ENCODE measurements at places on chromosomes 4 and X.

- DNase-seq, result no peak
Observed at GRCh38 chrX:133897593-133898163, 87.7 kb downstream of the GPC3 start.

DNA sequence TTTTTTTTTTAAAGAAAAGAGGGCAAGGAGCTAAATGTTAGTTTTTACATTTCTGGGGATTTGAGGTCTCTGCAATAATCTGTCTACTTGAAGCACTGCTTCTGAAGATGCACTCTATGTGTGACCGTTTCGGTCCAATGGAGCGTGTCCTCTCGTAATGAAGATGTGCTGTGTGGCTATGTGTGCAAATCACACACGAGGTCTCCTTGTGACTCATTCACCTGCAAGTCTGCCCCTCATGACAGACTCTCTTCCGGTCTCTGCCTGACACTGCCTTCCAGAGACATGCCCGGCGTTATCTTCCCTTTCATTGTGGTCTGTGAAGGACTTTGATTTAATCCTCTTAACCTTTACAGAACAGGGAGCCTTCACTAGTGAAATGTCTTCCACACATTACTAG lies 84.3 kb downstream of the TRAM1L1 start:
- DNase-seq, result no peak

- no peak for DNase-seq
Observed at GRCh38 chrX:129654652-129655546, at the start of gene APLN. TSS of gene APLN (minus strand) at chrX:129654956. CDS start at chrX:129654630, 326 bp downstream.

- no peak for DNase-seq
Observed at GRCh38 chr4:108355902-108356535, 187.3 kb upstream of the LEF1 start.

GRCh38 chr4:139451997-139452396 lies 1.9 kb upstream of the RAB33B start:
- DNase-seq, result no peak

DNA sequence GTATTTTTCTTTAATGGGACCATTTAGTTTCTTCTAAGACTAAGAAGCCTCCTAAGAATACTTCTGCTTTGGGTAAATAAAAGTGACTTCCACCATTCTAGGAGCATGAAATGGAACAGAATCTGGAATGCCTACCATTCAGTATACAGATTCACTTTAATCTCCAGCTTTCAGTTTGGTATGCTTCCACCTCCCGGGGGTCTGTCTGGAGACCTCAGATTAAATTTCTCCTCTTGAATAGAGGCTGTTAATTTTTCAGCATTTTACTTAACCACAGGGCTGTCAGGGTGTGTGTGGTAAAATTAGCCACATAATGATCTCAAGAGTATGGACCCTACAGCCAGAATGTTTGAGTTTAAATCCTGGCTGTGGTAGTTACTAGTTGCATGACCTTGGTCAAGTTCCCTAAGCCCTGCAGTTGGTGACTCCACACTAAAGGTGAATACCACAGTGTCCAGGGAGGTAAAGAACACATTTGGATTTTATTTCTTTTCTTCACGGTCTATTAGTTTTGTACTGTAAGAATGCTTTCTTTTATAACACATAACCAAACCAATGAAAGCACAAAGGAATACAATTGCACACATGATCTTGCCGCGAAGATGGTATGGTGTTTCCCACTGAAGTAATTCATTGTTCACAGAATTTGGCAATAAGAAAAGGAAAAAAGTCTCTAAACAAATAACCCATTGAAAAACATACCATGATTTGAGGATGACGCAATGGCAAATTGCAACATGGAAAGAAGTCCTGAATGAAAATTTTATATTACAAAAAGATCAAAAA lies 37.3 kb upstream of the TRIM2 start:
- DNase-seq, result no peak

DNA sequence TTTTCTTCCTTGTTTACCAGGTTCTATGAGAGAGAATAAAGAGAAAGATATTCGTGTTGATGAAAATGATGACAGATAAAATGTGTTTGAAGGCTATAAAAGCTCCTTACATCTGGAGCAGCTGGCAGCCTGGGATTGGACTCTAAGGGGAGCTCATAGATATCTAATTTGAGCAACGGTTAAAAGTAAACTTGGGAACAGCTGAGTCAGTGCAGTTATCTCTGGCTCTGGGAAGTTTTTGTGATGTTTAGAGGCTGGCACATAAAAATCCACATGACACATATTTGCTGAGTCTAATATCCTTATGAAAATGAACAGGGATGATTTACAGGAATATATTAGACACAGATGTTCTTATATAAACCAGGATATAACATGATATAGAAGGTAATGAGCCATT lies 331.8 kb upstream of the TENM3 start:
- DNase-seq, result no peak

GRCh38 chrX:18797141-18797540 lies 89.7 kb downstream of the PPEF1 start:
- DNase-seq, result no peak

- DNase-seq, result no peak
Observed at GRCh38 chr4:100287534-100287933, 97.3 kb upstream of the DDIT4L start.

DNA sequence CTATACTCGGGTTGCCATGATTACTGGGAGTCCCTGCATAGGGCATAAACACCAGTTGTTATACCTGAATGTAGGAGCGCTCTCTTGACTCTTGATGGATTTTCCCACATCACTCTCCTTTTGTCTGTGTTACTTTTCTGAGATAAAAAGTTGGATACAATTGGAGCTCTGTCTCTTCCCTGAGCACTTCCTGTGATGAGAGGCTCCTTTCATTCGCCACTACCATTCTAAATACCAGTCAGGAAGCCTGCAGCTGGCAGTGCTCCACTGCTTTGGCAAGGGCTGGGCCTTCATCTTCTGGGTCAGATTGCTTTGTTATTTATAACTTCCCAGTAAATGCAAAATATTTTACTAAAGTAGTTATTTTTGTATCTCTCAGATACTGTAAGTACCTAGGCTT lies 13.9 kb downstream of the TCEANC start:
- DNase-seq, result no peak

GRCh38 chr4:75673027-75673958 lies at the start of gene G3BP2:
TSS of gene G3BP2 (minus strand) at chr4:75673411. CDS start at chr4:75662025, 11,386 bp downstream.
- peak; percentile 100 for DNase-seq

DNA sequence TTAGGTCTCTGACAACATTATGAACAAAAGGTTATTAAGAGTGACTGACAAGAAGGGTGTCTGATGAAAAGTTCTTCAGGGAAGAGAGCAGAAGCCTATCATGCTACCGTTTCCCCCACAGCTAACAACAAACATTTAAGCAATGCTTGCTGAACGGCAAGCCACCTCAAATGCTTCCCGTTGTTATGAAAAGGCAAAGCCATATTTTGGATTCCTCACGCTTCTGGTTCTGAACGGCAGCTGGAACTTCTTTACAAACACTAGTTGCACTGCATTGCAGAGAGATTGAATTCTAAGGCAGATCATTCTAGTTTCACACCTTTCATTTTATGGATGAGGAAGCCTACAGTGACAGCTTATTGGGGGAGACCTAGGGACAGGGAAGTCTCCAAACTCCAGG lies 48.6 kb upstream of the NAP1L5 start:
- no peak for DNase-seq

- DNase-seq, result no peak
Observed at GRCh38 chrX:132539611-132540010, 50.8 kb upstream of the MBNL3 start.

DNA sequence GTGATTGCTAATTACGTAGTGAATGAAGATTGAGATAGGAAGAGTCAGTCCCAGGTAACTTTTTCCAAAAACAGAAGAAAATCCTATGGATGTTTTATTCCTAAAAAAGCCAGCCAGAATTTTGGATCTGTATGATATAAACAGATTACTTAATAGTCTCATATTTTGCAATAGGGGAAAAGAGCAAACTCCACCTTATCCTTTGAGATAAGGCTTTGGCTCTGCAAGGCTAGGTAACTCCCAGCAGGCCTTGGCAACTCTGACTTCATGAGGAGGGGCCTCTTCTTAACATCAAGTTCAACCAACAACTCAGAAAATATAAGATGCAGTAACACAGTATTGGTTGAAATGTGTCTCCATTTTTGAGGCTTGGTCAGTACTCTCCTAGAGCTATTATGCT lies 98.7 kb upstream of the SLC4A4 start:
- DNase-seq, result peak; percentile 81

DNA sequence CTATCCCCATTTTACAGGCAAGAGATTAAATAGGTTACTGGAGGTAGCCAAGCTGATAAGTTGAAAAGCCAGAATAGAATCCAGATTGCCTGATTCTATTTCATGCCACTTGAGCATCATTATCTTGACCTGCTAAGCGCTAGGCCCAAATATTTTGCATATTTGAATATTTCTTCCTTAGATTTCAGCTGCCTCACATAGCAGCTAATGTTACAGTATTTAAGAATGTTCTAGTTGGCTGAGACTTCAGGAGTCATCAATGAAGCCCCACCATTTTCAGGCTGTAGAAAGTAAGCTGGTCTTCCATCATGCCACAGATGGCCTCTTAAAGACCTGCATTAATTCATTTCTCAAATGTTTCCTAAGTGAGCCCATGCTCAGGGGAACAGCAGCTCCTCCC lies 121.4 kb downstream of the SHROOM3 start:
- no peak for DNase-seq

GRCh38 chr4:128006592-128006991 lies 41.4 kb downstream of the ABHD18 start:
- no peak for DNase-seq

GRCh38 chrX:137425986-137426385 lies 139.9 kb upstream of the ZIC3 start:
- DNase-seq, result no peak

All from large intestine (tissue), 12 donors.